ENCODE measurements at places on chromosomes 7 and 10. TPM values are rescaled to one million over a fixed set of nuclear protein-coding genes. Genes with fewer than 3 reads are reported as not detected.

Gene AKR1E2
- total RNA-seq: 3.4 TPM

Gene C7orf57
- total RNA-seq: 0.11 TPM

Gene WEE2
- total RNA-seq: not detected

Gene MACROH2A2
- total RNA-seq: 0.59 TPM

Gene EPDR1
- 4.8 TPM for total RNA-seq

Gene SCART1
- 0.73 TPM for total RNA-seq

Gene ELMO1
- total RNA-seq: 33.7 TPM

Gene POLR2J
- total RNA-seq: 38.6 TPM

Gene UCMA
- not detected for total RNA-seq

Gene TACC2
- 6.1 TPM for total RNA-seq
